Large intestine (tissue), 12 donors: ENCODE measurements at places on chromosomes 5 and 9.

DNA sequence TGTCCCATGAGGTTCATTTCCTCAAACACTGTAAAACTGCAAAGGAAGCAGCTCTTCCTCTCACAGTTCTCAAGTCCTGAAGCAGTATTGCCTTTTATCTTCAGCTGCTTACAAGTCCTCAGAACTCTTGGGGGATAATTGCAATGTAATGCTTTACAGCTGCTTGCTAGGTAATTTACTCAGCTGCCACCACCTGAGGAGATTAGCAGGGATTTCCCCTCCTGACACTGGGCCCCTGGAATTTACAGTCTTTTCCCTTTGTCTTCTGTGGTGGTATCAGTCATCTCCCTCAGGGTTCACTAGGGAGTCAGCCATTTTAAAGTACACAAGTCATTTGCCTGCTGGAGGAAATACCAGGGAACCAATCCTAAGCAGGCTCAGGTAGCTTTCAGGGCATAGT is 754.3 kb upstream of the GRAMD2B start:
- peak; percentile 98 for DNase-seq

DNA sequence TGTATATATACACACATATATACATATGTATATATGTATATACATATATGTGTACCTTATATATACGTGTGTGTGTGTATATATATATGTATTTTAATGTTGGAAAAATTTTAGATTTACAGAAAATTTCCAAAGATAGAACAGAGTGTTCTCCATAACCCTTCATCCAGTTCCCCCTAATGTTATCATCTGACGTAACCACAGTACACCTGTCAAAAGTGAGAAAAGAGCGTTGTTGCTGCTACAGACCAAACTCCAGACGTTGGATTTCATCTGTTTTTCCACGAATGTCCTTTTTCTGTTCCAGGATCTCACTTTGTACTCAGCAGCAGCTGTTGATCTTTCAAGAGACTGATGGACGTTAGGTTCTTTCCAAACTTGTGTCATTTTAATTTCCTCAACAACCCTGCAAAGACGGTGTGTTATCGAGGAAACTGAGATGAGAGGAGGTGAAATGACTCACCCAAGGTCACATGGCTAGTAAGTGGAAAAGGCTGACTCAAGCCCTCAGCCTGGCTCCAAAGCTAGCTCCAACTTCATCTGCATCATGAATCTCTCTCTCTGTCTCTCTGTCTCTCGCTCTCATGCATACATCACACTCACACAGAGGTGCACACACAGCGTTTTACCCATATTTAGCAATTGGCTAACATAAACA is 17.0 kb upstream of the NTNG2 start:
- DNase-seq, result no peak

- DNase-seq, result no peak
Measured at GRCh38 chr9:131838530-131839280, 98.8 kb upstream of the RAPGEF1 start.

GRCh38 chr5:83104021-83104420 is 26.7 kb downstream of the XRCC4 start:
- DNase-seq, result no peak

DNA sequence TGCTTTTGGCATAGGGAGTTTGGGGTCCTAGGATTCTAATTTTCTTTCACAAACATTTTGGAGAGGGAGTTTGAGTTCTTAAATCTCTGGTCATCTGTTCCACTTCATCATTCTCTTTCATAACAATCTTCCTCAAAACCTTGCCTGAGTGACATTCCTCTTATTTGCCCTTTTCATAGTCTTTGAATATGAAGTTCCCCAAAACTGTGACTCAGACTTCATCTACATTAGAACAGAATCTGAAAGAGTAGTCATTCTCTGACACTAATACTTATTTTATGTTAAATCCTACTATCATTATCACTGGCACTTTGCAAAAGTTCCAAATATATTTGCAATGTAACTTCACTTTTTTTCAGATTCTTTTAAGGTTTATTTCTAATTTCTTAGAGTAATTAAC is 163.8 kb downstream of the CDH10 start:
- no peak for DNase-seq

DNA sequence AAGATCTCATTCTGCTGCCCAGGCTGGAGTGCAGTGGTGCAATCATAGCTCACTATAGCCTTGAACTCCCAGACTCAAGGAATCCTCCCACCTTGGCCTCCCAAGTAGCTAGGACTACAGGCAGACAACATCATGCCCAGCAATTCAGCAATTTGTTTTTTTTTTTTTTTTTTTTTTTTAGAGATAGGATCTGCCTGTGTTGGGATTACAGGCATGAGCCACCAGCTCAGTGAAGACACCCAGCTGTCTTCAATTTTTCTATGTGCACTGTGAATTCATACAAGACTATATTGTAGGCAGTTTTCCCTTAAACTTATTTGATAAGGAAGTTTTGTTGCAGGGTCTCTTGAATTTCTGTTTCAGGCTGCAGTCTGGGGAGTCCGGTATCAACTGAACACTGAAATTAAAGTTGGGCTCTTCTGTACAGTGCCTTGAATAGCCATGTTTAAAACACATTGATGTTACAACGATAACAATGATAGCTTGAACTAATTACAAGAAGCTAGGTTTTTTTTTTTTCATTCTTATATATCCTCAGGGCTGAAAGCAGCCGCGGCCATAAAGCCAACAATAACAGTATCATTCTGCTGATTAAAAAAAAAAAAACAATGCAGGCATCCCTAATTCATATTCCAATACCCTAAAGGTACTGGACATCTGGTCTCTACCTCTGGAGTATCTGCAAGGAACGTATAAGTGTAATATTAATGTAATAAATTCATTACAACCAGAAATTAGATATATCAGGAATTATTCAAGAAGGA is 63.5 kb downstream of the MPDZ start:
- DNase-seq, result no peak

DNA sequence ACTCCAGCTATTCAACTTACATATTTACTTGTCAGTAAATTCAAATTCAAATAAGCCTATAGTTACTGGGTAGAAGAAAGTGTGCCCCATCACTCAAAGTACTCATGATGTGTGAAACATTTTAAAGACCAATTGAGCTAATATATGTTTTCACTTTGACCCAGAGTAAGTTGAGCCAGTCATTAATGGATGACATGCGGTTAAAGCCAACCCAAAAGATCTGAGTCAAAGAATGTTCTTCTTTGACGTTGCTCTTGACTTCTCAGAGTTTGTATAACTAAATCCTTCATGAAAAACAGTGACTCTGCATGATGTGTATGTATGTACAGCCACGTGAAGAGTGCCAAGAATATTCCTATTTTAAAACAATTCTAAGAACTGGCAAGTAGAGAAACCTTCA is 237.4 kb downstream of the NR2F1-AS1 start:
- DNase-seq, result no peak

GRCh38 chr9:113541019-113541900 is 77.7 kb downstream of the RGS3 start:
- peak; percentile 67 for DNase-seq

- peak; percentile 74 for DNase-seq
Measured at GRCh38 chr9:114387680-114388356, at the start of gene AKNA. Gene AKNA (minus strand): TSS chr9:114387982. CDS start chr9:114381333, 6,649 bp downstream.

- no peak for DNase-seq
Measured at GRCh38 chr5:77129391-77129990, 42.4 kb upstream of the ZBED3 start.

- DNase-seq, result no peak
Measured at GRCh38 chr5:147454996-147455677, 54.7 kb downstream of the DPYSL3 start.

- DNase-seq, result no peak
Measured at GRCh38 chr5:23268136-23268535, 239.3 kb upstream of the PRDM9 start.

GRCh38 chr5:178180141-178180863 is 6.9 kb downstream of the GMCL2 start:
- no peak for DNase-seq

DNA sequence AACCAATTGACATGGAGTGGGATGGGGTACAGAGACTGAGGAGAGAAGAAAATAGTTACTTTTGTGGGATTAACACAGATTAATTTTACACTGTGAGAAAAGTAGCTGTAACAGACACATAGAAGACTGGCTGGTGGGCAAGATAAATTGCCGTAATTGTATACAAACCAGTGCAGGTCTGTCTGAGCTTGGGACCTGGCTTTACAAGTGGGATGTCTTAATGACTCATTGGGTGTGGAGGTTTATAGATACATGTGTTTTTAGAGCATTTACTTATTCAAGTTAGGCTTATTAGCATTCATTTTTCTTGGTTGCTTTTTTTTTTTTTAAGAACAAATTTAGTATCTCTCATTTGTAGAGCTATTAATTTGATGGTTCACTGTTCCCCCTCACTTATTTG is 37.5 kb downstream of the SLC44A1 start:
- DNase-seq, result no peak

GRCh38 chr5:142491270-142491669 is 166.4 kb upstream of the SPRY4 start:
- DNase-seq, result peak; percentile 32

DNA sequence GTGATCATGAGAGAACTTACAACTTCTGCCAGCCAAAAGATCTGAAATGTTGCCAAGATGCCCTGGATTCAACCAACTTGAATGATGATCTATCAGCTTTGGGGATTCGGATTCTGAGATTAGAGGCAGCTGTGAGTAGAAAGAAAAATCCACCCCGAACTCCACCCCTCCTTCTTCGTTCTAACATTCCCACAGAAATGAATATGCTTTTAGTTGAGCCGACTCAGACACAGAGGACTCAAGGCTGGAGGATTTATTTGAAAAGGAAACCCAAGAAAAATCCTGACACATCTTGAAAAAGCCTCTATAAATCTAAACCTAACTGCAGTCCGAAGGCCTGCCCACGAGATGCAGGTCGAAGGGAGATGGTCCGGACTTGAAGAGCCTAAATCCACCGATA is 275.0 kb downstream of the GAS1 start:
- DNase-seq, result no peak

- no peak for DNase-seq
Measured at GRCh38 chr9:3768286-3768685, 242.5 kb upstream of the RFX3 start.

- peak; percentile 37 for DNase-seq
Measured at GRCh38 chr9:126615245-126615790, 1.6 kb downstream of the LMX1B start.

DNA sequence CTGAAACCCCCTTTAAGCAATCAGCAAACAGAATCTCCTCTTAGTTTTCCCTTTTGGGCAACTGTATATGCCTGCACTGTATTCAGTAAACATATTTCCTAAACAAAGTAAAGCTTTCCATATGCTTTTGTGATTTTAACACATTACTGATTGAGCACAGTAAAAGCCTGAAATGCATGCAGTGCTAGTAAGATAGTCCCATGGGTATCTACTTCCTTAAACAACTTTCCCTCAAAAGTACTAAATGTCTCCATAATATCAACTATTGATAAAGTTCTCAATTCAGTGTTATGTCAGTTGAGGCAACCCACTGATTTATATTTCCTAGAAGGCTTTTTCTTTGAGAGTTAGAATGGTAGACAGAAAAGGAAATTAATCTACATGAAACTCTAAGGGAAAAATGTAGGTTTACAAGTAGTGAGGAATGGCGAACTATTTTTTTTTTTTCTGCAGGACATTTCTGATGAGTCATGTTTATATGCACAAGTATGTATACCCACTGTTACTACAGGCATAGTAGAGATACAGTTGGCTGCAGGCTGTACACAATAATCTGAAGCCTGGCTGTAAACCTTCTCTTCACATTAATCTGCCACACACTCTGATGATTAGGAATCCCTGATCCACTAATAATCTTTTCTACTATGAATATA is 31.2 kb upstream of the CEP120 start:
- DNase-seq, result peak; percentile 18

DNA sequence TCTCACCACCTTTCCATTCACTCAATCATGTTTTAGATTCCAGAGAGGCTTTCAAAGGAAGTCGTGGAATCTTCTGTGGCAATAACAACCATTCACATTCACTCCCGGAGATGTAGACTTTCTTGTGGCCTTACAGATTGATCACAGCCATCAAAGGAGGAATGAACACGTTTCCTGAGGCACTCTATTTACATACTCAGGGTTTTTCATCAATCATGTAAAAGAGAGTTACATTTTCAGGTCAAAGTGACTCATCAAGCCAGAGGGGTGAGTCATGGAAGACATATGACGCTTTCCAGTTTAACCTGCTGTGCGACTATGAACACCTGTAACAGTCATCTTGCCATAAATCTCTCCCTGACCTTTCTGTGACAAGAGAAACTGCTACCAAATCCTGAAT is 39.3 kb upstream of the RAD23B start:
- peak; percentile 95 for DNase-seq

- DNase-seq, result no peak
Measured at GRCh38 chr9:16252616-16253015, 617.9 kb downstream of the BNC2 start.

DNA sequence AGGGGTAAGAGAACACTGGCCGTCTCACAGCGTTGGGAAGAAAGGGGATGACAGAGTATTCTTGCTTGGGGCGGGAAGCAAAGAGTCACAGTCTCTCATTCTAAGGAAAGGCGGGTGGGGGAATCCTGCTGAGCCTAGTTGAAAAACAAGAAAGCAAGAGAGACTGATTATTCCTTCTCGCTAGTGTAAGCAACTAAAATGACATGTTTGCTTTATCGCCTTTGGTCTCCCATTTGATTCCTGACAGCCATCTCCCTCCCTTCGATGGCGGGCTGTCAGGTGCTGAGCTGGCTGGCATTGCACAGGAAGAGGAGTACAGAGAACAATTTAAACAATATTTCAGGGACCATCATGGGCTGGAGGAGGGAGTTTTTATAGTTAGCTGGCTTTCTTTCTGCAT is 331.3 kb downstream of the ASTN2 start:
- DNase-seq, result no peak

- peak; percentile 81 for DNase-seq
Measured at GRCh38 chr9:136740971-136741882, 1.5 kb downstream of the LCN10 start.

GRCh38 chr5:175096469-175097165 is 347.4 kb downstream of the DRD1 start:
- no peak for DNase-seq

- DNase-seq, result no peak
Measured at GRCh38 chr9:68706363-68707201, 1.5 kb downstream of the PIP5K1B start.

DNA sequence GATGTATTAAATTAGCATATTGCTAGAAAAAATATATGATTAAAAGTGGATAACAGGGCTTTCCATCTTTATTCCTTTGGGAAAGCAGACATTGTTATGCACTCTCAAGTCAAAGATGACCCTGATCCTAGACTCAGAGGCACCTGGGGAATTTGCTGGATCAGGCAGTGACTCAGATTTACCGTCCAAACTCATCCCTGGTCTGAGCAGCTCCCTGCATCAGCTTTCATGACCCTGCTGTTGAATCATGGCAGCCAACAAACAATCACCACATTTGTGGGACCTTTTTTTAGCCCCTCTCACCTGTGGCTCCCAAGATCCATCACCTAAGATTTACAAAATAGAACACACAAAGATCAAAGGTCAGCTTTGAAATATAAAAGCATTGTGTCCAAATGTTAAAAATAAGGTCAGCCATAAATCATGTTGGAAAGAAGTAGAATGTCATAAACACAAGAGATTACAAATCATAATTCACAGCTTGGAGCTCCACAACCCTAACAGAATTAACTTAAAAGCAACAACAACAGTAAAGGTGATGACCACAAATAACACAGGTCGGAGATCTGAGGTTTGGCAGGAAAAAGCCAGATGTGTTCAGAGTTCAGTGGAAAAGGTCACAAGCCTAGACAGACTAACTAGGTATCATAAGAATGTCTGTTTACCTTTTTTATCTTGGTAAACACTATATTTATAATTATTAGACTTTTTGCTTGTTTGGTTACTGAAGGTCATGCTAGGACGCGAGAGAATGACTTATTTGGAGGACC is 55.5 kb downstream of the ZFAND5 start:
- DNase-seq, result no peak
